ENCODE measurements at places on chromosomes 5 and 9.

GRCh38 chr9:27470291-27470856 lies 53.7 kb upstream of the IFNK start:
- peak; percentile 11 for DNase-seq

GRCh38 chr5:59445741-59446140 lies 447.8 kb downstream of the PDE4D start:
- DNase-seq = no peak

DNA sequence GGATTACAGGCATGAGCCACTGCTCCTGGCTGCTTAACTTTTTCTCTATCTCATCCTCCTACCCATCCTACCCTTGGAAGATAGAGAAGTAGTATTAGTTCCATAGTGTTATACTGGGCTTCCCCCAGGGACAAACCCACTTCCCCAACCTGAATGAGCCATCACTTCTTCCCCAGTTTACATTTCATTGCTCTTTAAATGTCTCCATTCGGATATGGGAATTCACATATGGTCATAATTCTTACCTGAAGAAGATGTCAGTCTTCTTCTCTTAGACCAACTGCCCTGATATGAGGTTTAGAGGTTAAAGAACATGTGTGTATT lies 1.9 kb downstream of the CD274 start:
- no peak for DNase-seq

DNA sequence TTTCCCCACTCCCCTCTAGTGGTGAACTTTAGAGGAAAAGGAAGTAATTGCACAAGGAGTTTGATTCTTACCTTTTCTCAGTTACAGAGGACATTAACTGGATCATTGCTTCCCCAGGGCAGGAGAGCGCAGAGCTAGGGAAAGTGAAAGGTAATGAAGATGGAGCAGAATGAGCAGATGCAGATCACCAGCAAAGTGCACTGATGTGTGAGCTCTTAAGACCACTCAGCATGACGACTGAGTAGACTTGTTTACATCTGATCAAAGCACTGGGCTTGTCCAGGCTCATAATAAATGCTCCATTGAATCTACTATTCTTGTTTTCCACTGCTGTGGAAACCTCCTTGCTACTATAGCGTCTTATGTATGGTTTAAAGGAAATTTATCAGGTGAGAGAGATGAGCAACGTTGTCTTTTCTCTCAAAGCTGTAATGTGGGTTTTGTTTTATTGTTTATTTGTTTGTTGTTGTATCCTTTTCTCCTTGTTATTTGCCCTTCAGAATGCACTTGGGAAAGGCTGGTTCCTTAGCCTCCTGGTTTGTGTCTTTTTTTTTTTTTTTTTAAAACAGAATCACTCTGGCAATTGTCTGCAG lies 25.3 kb downstream of the SLC22A5 start:
- DNase-seq = no peak

DNA sequence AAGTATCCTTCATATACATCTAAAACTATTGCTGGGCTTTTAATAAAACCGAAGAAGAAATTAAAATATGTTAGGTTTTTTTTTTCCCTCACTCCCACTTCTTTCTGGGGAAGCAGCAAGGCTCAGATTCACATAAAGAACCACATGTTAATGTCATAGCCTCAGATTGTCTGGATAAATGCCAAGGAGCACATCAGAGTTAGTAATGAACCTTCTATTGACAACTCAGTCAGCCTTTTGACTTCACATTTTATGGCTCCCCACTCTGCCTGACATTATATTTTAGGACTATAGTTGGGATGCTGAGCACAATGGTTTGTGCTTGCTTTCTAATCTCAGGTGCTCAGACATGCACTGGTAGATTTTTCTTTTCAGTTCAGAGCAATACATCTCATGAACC lies 21.8 kb downstream of the DMAC1 start:
- peak; percentile 53 for DNase-seq

DNA sequence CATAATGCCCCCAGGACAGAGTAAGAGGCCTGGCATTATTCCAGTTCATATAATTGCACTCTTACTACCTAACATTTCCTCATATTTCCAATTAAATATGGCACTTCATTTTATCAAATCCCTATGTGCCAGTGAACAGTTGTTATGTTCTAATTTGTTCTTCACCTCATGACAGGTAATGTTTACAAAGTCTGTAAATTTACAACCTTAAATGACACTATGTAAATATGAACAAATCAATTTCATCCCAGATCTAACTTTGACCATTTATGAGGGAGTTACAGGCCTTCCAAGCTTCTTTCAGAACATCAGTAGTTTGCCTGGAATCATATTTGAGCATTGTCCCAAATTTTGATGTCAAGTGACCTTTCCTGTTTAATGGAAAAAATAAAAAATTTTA lies 592.6 kb upstream of the CDH6 start:
- no peak for DNase-seq

GRCh38 chr5:177430972-177431316 lies 4.5 kb downstream of the GRK6 start:
- DNase-seq = no peak

GRCh38 chr5:132498686-132499271 lies 8.2 kb upstream of the IRF1 start:
- DNase-seq = no peak

- no peak for DNase-seq
These were observed 101.2 kb downstream of the NLN start for GRCh38 chr5:65823204-65823603.

DNA sequence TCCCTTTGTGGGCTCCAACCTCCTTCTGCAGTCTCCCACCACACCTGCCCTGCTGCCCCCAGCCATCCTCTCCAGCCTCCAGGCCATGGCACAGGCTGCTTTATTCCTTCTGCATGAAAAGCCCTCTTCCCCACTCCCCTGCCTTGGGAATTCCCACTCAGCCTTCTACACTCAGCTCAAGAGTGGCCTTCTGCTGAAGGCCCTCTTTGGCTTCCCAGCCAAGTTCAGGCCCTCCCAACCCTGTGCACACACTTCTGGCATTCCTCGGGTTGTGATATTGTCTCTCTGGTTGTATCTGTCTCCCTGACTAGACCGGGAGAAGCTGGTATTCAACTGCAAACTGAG lies 5.7 kb downstream of the SHB start:
- DNase-seq = no peak

DNA sequence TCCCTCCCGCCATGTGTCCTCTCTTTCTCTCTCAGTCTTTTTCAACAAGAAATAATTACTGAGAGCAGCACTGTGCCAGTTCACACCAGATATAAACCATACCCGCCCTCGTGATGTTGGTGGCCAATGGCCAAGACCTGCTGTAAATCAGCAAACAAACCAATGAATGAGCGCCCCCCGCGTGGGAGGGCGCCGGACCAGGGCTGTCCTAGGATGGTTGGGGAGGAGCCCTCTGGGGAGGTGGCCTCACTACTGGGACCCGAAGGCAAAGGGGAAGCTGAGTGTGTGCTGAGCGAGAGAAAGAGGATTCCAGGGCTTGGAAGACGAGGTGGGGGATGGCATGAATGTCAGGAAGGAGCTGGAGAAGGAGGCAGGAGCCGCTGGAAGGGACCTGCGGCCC lies 51.2 kb upstream of the BARHL1 start:
- no peak for DNase-seq

GRCh38 chr9:12796601-12797000 lies 21.8 kb downstream of the LURAP1L start:
- no peak for DNase-seq
